CD4-positive, alpha-beta T cell treated with Interleukin-4 for 1 hour (primary cell): ENCODE measurements at places on chromosomes 6 and 20.

DNA sequence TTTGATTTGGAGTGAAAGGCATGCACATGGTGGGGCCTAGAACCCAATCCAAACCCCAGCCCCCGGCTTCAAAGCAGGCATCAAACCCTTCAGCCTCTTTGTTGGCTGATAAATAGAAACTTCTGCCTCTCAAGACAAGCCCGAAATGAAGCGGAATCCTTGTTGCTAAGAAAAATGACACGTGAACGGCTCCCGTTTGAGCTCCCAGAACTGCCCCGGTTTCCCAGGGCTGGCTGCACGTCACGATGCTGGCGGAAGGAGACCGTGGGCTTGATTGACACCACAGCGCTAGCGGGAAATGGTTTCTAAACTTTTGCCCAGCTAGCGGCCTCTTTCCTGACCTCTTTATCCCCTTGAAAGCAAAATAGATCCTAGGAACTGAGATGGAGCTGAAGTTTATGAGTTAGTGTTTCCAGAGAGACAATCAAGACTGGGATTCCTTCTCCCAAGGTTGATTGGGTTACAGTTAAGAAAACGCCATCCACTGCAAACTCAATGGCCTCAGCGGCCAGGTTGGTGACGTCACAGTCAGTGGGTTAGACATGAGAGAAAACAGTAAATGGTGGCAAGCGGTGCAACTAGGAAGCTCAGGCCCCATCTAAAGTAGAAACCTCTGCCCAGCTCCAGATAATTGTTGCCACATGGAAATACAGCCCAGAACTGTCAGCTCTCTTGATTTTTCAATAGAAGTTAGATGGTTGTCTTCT, 117.0 kb downstream of the ANKRD60 start:
- DNase-seq = no peak

DNA sequence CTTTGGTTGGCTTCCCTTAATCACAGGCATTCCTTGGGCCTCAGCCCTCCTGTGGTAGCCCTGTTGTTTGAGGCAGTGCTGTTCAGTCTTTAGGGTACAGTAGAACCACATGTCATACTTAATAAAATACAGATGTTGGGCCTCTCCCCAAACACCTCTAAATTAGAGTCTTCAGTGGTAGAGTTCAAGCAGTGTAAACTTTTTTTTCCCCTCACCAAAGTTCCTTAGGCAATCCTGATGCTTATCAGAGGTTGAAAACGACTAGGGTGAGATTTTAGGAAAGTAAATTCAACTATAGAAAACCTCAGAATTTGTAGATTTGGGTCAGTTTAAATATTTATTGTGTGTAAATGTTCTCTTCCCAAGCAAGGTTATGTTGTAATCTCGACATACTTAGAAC, 44.6 kb downstream of the BLTP3A start:
- DNase-seq = no peak

- peak; percentile 73 for DNase-seq
Observed at GRCh38 chr20:63495741-63496595, 2.9 kb downstream of the EEF1A2 start.

DNA sequence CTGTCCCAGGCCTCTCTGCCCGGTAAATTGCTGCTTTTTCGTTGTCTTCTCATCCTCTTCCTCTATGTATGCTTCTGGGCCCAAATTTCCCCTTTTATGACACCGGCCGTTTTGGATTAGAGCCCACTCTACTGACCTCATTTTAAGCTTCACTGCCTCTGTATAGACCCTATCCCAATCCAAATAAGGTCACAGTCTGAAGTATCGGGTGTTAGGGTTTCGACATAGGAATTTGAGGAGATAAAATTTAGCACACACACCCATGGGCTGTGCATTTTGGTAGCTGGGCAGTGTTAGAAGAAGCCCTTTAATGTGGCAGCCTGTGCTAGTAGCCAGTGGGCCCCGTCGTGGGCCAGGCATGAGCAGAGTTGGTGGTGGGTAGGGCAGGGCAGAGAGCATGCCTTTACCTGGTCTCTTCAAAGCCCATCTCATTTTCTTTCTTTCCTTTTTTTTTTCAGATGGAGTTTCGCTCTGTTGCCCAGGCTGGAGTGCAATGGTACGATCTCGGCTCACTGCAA, 27.9 kb upstream of the EZR start:
- DNase-seq = no peak
